H1 (cell line): ENCODE measurements at places on chromosomes 5 and 9. TPM values are rescaled to one million over a fixed set of nuclear protein-coding genes. Genes with fewer than 3 reads are reported as not detected.
A peak's percentile ranks its signal among the peaks of the same experiment; 100 is the strongest.

NUTM2G gene
- total RNA-seq: 0.25 TPM in 1 of 2 replicates, not detected in the other

ECSCR gene
- total RNA-seq: 2.7 and 3.3 TPM in 2 replicates

CDC20B gene
- not detected in 2 replicates for total RNA-seq

FNIP1 gene
- 17.1 and 17.3 TPM in 2 replicates for total RNA-seq

C5orf52 gene
- total RNA-seq: not detected in 2 replicates

PLAC8L1 gene
- total RNA-seq: 0.92 TPM in 1 of 2 replicates, not detected in the other

LECT2 gene
- not detected in 2 replicates for total RNA-seq

KIF12 gene
- total RNA-seq: 3.4 and 3.9 TPM in 2 replicates

SFXN1 gene
- 94.1 and 97.6 TPM in 2 replicates for total RNA-seq

GRAMD2B gene
- 9.4 and 11.7 TPM in 2 replicates for total RNA-seq

BAAT gene
- 0.17 TPM in 1 of 2 replicates, not detected in the other for total RNA-seq

CCDC183 gene
- total RNA-seq: 0.78 and 1.6 TPM in 2 replicates

DNA sequence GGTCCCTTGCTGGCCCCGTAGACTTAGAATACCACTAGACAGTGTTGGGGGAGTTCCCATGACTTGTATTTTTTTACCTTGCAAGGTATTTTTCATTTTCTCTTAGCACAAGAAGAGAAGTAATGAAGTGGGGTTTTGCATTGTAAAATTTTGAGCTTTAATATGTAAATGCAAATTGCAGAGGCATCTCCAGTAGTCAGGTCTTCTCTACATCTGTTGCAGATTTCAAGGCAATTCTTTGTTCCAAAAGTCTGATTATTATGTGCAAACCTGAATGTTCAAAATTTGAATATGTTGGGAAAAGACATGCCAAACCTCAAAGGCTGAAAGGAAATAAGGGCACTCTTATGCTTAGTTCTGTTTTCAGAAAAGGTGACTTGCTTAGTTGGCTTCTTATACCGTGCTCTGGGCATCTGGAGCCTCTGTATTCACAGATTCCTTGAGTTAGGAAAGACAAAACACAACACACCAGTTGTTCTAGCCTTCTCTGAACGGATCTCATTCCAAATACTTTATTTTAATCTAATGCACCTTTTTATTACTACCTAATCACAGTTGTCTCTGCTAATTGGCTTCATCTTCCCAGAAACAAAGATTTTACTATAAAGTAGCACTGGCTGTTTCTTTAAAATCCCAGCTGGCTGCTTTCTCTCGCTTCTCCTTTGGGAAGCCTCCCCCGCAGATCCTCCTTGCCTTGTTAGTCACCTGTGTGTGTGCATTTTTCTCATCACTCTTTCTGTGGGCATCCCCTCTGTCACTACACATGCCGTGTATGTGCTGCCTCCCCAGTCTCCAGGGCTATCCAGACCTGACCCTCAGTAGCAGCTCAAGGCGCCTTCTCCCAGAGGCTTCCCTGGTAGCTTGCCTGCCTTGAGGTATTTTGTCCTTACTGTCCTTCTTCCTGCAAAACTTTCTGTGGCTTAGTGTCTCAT, 138.2 kb downstream of the TLE4 start:
- no peak for DNase-seq

- DNase-seq: no peak
Observed at GRCh38 chr5:176671890-176672747, 24.8 kb downstream of the TSPAN17 start.

GRCh38 chr5:139980765-139981164, 62.3 kb downstream of the NRG2 start:
- no peak for DNase-seq

GRCh38 chr5:3317051-3317795, 278.4 kb upstream of the IRX1 start:
- DNase-seq: no peak

DNA sequence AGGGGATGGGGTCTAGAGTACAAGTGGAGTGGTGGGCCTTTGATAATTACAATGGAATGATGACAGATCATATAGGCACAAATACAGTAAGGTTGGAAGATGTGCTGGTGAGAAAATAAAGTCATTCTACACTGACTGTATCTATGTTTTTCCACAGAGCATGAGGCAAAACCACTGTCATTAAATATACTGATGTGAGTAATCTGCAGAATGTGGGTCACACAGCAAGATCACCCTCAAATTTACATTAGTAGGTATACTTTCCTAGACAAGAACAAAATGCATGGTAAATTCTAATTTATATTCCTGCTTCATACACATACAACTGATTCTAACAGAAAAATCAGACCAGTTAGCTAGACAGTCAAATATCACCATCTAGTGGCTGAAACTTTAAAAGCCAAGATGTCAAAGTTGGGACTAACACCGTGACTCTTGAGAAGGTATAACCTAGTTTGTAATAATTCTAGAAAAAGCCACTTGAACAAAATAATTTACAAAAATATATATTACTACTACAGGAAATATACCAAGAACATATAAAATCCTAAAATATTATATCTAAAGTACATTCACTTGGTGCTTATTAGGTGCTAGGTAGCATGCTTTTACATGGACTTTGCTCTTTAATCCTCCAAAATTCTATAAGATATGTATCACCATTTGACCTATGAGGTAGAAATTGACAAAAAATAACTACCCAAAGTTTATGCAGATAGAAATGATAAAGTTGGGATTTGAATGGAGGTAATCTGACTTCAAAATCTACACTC, 19.5 kb downstream of the TTC33 start:
- no peak for DNase-seq

GRCh38 chr9:12413986-12414385, 279.2 kb upstream of the TYRP1 start:
- DNase-seq: no peak

DNA sequence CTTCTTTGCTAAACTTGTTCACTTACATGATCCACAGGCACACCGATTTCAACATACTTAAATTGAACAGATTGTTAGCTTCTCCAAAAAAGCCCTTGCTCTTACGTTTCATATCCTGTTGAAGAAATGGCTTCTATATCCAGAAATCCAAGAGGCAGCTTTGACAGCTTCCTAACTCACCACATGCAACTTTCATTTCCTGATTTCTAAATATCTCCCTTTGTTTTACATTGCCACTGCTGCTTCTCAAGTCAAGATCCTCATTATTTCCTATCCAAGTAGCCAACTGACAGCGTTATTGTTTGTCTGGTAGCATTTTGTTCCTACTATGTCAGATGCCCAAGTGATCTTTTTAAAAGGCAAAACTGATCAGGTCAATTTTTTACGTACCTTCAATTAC, 913.2 kb upstream of the TYRP1 start:
- DNase-seq: no peak

DNA sequence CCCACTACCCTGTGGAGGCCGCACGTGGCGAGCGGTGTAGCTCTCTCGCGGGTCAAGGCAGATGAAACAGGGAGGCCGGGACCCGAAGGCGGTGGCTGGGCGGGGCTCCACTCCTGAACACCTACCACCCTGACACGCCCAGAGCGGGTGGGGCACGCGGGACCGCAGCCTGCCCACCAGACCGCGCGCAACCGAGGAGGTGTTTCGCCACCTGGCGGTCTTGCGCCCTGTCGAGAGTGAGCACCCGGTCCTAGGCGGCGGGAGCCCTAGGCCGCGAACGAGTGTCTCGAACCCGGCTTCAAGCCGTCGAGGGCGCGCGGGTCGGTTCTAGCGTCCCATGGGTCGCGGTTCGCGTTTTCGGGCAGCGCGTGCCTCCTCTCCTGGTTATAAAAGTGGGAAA, 2.2 kb upstream of the EXOSC3 start:
- DNase-seq: peak; percentile 61

DNA sequence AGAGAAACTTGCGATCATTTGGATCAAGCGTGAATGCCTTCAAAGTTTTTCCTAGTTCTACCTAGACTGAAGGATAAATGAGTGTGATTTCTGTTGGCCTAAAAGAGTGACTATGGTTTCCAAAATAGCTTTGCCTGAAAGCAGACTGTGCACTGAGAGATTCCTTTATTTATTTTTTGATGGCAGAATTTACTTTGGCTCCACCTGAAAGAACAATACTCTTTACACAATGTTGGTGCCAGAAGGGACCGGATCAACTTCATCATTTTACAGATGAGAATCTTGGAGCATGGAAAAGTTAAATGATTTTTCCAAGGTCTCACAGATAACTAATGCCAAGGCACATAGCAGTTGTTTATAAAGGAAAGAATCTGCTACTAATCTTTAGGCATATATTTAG, 199.6 kb downstream of the KCTD16 start:
- DNase-seq: no peak

- no peak for DNase-seq
Observed at GRCh38 chr9:114105236-114105635, 6.1 kb upstream of the KIF12 start.

GRCh38 chr5:34584165-34584564, 72.0 kb upstream of the RAI14 start:
- DNase-seq: no peak

DNA sequence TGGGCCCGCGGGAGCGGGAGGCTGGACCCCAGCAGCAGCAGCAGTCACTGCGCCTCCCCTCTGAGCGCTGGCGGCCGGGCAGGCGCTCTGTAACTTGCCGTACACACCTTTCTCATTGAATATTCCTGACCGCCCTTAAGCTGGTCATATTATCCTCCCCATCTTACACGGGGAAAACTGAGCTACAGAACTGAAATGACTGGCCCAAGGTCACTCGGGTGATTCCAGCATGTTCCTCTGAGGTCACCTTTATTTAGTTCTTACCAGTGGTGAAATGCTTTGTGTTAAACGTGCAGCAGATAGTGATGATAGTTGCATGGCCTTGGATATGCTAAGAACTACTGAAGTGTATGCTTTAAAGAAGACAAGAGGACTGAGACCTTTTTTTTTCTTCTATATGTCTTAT, 607 bp downstream of the UQCRQ start:
- no peak for DNase-seq

DNA sequence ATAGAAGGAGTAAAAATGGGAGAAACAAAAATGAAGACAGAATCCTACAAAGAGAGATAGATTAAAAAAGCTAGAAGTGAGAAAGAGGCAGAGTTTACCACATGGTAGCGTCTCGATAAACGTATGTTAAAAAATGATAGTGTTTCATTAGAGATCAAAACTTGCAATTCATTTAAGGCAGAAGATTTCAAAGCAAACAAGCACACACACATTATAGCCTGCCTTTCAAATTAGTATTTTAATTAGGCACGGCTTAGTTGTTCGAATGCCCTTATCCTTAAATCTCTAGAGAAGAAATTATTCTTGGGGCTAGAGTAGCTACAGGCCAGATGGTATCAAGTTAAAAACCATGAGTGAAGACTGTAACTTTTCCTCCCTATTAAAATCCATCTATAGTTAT, 6.0 kb downstream of the STOM start:
- no peak for DNase-seq

DNA sequence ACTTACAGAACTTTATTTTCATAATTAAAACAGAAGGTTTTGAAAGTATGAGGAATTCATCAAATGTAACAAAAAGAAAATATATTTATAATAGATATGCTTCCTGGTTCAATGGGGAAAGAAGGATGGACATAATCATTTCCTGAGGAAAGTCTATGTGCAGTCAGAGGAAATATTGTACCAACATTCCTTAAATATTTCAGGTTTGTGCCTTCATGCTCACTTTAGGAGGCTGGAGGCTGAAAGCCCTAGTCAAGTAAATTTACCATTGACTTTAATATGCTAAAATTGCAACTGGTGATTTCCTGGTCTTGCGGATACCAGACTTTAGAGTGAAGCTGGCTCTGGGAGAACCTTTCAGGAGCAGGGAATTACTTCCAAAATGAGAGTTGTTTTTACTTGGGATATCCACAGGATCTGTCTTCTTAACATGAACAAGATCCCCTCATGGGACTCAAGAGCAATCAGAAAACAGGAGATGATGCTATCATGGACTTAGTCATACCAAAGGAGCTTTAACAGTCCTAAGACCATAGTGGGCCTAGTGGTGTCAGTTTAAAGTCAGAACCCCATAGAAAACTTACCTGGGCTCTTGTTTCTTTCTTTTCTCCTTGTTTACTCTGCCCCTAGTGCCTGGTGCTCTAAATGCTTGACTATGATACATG, 762.8 kb upstream of the GRAMD2B start:
- DNase-seq: no peak

GRCh38 chr5:133247151-133247709, 195.4 kb downstream of the HSPA4 start:
- no peak for DNase-seq

DNA sequence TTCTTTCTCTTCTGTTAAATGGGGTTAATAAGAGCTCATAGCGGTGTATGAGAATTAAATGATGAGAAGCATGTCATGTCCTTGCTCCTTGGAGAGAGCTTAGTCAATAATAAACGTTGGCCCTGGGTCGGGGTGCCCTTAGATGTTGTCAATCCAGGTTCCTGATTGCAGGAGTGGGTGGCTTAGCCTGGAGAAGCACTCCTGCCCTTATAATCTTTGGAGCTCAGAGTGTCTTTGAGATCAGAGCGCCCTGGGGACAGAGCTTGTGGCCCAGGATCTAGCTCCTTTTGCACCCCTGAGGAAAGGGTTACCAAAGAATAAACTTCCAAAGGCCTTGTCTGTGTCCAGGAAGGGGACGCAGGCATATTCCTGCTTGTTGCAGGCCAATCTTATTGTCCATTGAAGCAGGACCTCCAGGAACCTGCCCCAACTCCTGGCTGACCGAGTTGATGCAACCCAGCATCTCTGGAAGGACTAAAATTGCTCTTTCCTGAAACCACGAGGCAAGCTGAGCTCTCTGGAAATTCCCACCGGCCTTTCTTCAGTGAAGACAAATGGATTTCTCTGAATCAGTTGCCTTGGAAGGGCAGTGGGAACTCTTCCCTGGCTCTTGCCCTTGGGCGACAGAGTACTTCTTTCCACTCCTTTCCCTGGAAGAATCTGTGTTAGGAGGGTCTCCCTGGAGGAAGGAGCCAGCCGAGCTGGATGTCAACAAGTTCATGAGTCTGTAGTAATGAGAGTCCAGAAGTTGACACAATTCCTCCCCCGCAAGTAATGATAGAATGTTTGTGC, 6.4 kb upstream of the AMBP start:
- no peak for DNase-seq

- DNase-seq: no peak
Observed at GRCh38 chr9:136969150-136969549, 8.2 kb upstream of the PTGDS start.

- DNase-seq: no peak
Observed at GRCh38 chr9:128912270-128912853, 8.4 kb upstream of the PHYHD1 start.
